T47D (cell line): ENCODE measurements at places on chromosomes 4 and X.

DNA sequence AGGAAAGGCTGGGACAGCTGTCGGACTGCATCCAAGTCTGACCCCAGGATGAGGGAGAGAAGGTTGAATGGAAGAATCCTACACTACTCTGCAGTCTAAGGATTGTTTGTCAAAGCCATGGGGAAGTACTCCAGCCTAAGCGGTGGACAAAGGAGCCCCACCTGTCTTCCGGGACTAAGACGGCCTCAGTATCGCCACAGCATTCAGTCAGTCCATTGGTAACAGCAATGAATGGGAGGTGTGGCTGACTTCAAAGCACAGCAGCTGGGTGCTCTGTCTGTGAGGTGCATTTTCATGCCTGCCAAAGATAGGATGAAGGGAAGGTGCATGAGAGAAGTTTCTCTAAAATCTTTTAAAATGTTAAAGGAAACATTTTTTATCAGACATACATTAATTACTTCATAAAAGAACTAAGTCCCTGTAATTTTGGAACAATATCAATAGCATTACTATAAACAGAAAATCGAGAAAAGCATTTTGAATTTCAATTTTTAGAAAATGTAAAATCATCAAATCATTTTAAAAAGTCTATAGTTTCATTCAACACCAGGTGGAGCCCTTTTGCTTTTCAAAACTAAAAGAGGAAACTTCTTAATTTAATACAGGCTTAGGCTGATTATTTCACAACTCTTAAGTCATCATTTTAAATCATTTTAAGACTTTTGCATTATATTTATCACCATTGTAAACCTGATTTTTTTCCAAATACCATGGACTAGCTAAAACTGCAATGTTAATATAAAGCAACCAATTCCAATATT, 27.6 kb upstream of the INTU start:
- peak; percentile 35 for DNase-seq

DNA sequence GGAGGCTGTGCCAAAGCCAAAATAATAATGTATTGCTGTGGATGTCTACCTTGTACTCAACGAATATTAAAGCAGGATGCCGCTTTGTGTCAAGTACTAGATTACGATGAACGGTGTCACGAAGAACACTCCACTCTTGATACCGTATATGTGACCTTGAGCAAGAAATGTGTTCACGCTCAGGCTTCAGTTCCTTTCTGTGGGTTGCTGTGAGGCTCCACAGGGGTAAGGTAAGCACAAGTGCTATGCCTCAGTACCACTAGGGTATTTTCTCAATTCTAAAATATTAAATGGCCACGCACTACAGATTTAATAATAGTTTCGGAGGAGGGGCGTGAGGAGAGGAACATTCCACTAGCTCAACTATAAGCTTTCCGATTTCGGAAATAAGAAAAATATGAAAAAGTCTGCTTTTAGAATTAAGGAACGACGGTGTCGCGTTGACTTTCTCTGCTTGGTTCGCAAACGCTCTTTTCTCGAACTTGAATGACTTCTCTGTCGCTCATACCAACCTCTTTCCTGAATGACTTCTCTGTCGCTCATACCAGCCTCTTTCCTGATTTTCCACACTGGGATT, 607 bp upstream of the SCOC start:
- peak; percentile 7 for DNase-seq

DNA sequence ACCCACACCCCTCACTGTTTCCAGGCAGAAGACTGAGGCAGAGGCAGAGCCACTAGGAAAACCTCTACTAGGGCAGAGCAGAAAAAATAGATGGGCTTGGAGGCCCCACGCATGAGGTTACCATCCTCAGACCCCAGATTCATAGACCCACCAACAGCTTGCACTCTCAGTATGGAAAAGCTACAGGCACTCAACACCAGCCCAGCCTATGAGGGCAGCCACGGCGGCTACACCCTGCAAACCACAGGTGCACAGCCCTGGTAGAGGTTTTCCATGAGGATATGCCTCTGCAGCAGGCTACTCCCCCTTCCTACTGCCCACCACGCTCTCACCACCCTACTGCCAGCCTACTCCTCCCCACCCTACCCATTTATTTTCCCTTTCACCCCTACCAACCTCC, 235.1 kb downstream of the CWH43 start:
- DNase-seq = no peak

DNA sequence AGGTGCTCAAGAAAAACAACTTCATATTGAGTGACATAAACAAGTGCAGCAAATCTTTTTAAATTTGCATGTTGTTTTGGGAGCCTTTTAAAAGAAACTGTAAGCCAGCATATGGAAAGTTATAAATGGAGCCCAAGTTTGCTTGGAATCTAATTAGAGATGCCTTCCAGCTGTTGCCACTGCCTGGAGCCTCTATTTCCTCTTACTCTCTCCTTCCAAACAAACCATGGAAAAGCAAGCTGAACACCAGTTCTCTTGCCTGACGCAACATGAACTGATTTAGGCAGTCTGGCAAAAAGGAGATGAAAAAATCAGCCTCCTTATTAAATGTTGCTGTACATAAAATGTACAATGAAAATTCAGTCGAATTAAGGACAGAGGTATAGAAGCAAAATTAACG, 21.5 kb downstream of the ARSJ start:
- no peak for DNase-seq

DNA sequence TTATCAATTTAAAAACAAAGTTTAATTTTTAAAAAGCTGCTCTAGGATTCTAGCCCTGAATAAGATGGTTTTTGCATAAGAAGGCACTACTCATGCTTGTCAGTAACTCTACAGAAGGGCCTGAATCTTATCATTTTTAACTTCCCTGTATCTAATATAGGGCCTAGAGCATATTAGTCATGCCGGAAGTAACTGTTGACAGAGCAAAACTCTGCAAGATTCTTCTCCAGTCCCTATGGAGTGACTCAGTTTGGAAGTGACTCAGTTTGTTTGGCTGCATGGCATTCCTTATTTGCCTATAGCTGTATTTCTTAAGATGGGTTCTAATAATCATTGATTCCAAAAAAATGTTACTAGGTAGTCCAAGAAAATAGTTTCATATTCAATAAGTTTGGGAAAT, 431.8 kb upstream of the HTR2C start:
- DNase-seq = no peak

DNA sequence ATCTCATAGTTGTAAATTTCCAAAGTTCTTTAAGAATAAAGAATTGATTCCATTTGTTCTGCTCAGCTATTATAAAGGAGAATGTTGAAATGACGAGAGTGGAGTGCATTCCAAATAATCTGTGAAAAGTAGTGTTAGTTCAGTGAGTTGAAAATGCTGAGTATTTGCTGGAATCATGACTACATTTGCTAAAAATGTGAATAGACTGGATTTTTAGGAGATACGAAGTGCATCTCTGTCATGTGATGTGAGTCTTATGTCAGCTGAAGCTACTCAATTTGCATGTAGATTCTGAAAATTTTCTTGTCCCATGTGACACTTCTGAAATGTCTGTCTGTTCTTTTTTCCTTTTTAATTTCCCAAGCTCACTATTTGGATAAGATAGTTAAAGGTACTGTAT, 206.0 kb downstream of the DCTD start:
- DNase-seq = no peak

GRCh38 chrX:19745077-19745476, 142.3 kb downstream of the SH3KBP1 start:
- no peak for DNase-seq

DNA sequence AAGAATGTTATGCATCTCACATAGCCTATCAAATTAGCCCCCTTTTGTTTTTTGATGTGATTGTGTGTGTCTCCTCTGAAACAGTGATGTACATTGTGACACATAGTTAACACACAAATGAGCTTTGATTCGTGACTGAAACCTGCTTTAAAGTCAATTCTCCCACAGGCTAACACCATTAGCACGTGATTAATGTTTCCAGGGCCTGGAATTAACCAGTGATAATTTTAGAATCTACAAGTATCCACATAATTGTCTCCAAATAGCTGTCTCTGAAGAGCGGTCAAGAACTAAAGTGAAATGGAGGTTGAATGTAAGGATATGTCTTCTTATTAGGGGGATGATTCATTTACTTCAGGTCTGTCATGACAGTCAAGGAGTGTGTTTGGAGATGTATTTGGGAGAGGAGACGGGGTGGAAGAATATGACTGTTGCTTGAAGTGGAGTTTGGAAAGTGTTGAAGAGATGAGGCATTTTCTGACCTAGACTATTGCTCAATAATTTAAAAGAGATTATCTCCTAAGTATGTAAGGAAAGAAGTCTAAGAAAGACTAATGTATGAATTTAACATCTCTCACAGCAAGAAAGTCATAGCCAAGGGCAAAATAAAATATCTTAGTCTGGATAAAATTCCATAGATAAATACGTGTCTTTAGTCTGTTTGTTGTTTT, 13.7 kb upstream of the RASGEF1B start:
- DNase-seq = no peak

DNA sequence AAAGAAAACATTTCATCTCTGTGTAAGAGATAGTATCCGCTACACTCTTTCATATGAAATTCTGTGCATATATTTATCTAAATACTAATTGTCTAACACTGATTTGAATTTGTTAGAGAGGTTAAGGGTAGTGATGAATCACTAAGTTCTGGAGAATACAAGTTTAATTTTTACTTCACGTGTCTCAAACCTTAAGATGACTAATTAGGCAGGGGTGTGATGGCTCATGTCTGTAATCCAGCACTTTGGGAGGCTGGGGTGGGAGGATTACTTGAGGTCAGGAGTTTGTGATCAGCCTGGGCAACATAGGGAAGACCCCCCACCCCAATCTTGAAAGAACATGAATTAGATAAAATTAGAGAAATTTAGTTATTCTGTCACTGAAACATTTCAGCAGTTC, 2241.9 kb downstream of the PCDH7 start:
- DNase-seq = no peak

GRCh38 chrX:40142417-40142816, 44.7 kb upstream of the BCOR start:
- no peak for DNase-seq

- DNase-seq = no peak
Observed at GRCh38 chr4:122992641-122993040, 70.2 kb upstream of the NUDT6 start.

- DNase-seq = no peak
Observed at GRCh38 chr4:658681-659667, 15.1 kb downstream of the ATP5ME start.

GRCh38 chrX:154371789-154372300, 2.6 kb downstream of the FLNA start:
- DNase-seq = no peak

- no peak for DNase-seq
Observed at GRCh38 chr4:147596377-147596776, 20.8 kb upstream of the TMEM184C start.

DNA sequence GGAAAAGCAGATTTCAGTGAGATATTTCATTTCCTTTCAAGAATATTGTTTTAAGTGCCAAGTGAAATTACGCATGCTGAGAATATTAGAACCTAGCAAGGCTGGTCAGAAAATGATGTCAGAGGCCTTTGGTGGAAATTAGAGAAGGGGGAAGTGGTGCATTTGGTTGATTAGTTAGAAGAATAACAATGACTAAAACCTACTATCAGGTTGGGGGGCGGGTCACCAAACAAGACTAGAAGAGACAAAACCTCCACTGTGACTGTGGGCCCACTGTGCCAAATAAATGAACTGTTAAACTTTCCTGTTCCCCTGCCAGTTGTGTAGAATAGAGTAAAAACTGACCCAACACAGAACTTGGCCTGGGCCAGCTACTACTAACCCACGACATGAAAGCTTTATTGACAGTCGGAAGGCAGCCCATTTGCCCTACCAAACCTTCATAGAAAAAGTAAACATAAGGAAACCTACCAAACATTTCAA, 2.9 kb downstream of the RAPGEF2 start:
- peak; percentile 15 for DNase-seq

DNA sequence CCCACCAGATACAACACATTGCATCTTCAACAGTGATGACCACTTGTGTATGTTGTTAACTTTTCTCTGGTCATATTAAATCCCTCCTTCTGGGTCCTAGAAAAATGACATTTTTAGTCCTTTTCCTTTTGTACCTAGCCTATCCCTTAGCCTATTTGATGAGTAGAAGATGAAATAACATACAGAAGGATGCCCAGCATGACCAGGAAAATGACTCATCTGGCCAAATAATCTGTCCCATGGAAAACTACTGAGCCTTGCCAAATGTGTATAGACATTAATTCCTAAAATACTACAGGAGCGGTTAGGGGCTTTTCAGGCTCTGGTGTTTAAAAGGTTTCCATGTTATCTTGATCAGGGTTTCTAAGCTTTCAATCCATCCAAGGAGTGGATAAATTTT, 129.0 kb upstream of the KCNIP4 start:
- DNase-seq = no peak

DNA sequence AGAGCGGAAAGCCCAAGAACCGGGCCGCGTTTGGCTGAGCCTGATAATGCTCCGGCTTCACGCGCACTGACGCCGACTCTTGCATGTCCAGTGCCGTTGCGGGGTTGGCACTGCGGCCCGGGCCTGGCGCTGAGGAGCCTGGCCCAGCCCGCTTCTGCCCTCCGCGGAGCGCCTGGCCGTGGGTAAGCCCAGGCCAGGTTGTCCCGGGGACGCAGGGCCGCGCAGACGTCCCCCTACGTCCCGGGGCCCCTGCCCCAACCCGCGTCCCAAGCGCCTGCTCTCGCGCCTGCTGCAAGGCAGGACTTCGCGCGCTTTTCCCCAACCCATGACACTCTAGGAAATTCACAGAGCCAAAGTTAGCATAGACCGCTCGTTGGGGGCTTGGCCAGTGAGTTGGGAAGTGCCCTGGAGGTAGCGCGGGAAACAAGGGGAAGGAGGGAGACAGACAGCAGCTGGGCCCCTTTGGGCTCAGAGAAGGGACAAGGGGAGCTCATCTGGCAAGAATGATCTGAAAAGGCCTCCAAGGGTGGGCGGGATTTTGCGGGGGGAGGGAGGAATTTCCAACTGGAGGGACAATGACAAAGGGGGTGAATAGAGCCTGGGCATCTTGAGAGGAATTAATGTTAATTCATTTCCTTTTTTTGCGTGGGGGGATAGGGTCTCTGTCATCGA, 665 bp upstream of the LRPAP1 start:
- DNase-seq = no peak

- DNase-seq = no peak
Observed at GRCh38 chr4:77089866-77090265, 14.1 kb upstream of the CCNI start.

DNA sequence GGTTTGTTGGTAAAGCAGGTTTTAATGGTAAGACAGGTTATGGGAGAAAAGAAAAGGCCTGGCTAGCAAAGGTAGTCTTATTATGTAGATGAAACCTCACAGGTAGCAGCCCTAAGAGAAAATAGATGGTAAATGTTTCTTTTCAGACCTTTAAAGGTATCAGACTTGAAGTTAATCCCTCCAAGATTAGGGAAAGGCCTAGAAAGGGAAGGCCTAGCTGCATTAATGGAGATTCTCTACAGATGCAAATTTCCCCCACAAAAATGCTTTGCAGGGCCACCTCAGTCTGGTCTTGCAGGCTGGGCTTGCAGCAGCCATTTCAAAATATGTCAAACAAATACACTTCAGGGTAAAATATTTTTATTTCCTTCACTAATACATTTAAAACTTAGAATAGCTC, 1410.6 kb downstream of the RPA4 start:
- no peak for DNase-seq

GRCh38 chr4:147182041-147182440, 236.4 kb upstream of the TTC29 start:
- no peak for DNase-seq

GRCh38 chr4:64870558-64870957, 461.3 kb upstream of the TECRL start:
- no peak for DNase-seq
